ENCODE measurements at places on chromosomes 1 and 21. TPM values are rescaled to one million over a fixed set of nuclear protein-coding genes. Genes with fewer than 3 reads are reported as not detected.

TMCC2 gene
- total RNA-seq: 1.00 TPM

ETV3L gene
- total RNA-seq: not detected

TLR5 gene
- 11.1 TPM for total RNA-seq

PPIH gene
- total RNA-seq: 42.6 TPM

IRF6 gene
- 159 TPM for total RNA-seq

SELL gene
- 1.0 TPM for total RNA-seq

OR2T2 gene
- total RNA-seq: not detected

CD160 gene
- not detected for total RNA-seq

TEX38 gene
- not detected for total RNA-seq

SLX9 gene
- total RNA-seq: 27.2 TPM

All from esophagus mucosa (tissue), 1 donor.